Lung (tissue), 17 donors: ENCODE measurements at places on chromosomes 16 and 17. TPM values are rescaled to one million over a fixed set of nuclear protein-coding genes. Genes with fewer than 3 reads are reported as not detected.

Gene EFCAB5
- 2.2 TPM for total RNA-seq

- DNase-seq = no peak
These were observed 3.0 kb downstream of the ERN1 start for GRCh38 chr17:64126918-64127317.

Gene PLSCR3
- total RNA-seq = 32.4 TPM

DNA sequence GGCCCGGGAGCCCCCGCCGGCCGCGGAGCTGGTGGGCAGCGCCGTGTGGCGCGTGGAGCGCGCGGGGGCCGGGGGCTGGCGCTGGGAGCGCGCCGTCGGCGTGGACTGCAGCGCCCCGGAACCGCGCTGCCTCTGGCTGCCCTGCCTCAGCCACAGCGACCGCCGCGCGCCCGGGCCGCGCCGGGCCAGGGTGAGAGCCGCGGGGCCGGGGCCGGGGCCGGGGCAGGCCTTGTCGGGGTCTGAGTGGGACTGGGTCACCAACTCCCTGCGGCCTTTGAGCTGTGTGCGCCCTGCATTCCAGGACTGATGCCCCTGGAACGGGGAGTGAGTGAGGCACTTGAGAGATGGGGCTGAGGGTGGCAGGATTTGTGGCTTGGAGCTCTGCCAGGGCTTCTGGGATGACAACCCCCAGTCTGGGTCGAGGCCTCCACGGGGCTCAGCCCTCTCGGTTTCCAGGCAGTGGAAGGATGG is 25.7 kb downstream of the ARHGAP23 start:
- peak; percentile 72 for DNase-seq

DNA sequence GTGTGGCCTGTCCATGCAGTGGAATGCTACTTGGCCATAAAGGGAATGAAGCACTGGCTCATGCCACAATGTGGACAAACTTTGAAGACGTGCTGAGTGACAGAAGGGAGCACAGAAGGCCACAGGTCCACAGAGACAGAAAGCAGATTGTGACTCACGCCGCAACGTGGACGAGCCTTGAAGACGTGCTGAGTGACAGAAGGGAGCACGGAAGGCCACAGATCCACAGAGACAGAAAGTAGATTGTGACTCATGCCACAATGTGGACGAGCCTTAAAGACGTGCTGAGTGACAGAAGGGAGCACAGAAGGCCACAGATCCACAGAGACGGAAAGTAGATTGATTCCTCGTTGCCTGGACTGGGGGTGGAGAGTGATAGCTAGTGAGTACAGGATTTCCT is 19.2 kb downstream of the ZC3H18 start:
- DNase-seq = no peak

DNA sequence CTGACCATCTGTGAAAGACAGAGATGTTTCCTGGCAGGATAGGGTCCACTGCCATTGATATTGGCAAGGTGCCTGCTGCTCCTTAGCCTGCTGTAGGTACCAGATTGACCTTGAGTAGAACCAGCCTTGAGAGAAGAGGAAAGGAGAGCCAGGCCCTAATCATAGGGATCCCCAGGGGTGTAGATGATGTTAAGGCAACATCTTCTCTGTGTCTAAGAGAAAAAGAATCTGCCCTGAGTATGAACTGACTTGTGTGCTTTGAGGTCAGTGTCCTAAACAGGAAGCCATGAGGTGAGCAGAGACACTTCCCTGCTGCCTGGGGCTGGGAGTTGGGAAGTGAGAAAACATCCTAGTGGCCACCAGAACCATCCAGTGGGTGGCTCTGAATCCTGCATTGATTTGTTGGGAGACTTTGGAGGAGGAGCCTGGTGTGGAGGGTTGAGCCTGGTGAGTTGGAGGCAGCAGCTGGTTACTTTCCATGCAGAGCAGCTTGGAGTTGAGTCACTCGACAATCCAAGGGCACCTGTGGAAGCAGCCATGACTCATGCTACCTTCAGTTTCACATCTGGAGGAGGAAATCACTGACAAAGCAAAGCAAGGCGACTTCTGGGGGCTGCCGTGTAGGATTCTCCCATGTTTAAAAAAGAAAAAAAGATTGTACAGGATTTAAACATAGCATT is 47.8 kb downstream of the BMERB1 start:
- peak; percentile 44 for DNase-seq

DNA sequence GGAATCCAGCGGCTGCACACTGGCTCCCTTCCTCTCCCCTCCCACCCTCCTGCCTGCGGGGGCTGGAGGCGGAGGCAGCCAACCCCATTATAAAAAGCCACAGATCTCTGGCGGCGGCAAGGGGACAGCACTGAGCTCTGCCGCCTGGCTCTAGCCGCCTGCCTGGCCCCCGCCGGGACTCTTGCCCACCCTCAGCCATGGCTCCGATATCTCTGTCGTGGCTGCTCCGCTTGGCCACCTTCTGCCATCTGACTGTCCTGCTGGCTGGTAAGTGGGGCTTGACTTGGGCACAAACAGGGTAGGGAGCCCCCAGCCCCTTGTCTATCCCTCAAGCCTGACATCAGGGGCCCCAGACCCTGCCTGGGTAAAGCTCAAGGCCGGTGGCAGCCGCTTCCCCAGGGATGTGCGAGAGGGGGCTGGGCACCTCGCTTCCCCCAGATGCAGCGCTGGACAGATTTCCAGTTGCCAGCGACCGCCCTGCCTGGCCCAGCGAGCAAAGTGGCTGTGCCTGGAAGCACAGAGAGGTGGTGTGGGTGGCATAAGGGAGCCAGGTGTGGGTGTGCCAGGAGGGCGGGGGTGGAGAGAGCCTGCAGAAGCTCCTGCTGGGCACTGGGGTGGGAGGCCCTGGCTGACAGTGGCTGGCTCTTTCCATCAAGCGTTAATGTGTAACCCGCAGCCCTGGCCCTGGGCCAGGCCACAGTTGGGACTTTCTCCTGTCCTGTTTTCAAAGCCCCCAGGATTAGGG is at the start of gene CX3CL1:
Gene CX3CL1 (plus strand): TSS at position 119 of the 745 bp plus-strand sequence. CDS start 79 bp downstream, at position 198.
- peak; percentile 94 for DNase-seq

DNA sequence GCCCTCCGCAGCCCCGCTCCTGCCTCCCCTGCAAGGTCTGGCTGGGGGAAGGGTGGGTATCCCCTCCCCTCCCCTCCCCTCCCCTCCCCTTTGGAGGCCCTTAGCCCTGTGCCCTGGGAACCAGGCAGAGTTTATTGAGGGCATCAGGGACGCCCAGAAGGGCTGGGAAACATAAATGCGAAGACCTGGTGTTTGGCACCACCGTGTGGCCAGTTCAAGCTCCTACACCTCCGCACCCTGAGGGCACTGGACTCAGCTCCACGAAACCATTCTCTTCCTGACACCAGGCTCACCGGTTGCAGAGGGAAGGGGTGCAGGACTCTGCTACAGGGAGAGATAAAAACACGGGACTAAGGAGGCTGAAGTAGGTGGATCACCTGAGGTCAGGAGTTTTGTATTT is 1.0 kb upstream of the AIPL1 start:
- peak; percentile 52 for DNase-seq

Gene IRX5
- total RNA-seq = 29.0 TPM

DNA sequence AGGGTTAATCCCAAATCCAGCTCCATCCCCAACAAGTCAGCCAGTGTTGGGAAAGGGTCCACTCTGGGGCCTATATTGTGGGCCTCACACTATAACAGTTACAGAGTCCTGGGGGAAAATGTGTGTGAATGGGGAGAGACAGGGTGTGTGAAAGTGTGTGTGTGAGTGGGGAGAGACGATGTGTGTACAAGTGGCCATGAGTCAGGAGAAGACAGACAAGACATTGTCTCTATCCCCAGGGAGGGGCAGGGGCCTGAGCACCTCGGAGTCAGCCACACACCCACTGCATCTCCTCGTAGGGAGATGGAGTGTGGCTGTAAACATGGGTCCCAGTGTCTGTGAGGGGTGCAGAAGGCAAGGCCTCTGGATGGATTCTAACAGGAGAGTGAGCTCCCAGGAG is 2.9 kb downstream of the CRHR1 start:
- DNase-seq = no peak

Gene NME1
- 14.6 TPM for total RNA-seq

GRCh38 chr16:10964039-10964890 is 19.9 kb downstream of the CLEC16A start:
- DNase-seq = peak; percentile 87

DNA sequence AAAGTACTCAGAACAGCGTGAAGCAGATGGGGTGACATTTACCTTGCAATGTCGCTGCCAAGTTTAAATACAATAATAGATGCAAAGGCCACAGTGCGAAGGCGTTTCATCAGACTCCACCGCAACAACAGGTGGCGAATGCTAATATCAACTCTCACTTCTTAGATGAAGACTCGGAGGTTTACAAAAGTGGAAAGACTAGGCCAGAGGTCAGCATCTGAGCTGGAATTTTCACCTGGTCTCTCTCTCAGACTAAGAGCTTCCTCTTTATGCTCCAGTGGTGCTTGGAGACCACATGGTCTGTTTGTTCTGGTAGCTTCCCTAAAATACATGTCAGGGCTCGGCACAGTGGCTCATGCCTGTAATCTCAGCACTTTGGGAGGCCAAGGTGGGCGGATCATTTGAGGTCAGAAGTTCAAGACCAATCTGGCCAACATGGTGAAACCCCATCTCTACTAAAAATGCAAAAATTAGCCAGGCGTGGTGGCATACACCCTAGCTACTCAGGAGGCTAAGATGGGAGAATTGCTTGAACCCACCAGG is 169.1 kb downstream of the XYLT1 start:
- no peak for DNase-seq

Gene ARHGAP44
- total RNA-seq = 37.5 TPM

- no peak for DNase-seq
These were observed 25.8 kb downstream of the WWP2 start for GRCh38 chr16:69787883-69788282.

GRCh38 chr17:61122326-61122913 is 277.2 kb upstream of the TBX2 start:
- DNase-seq = no peak

GRCh38 chr16:57788252-57788841 is 13.9 kb downstream of the KIFC3 start:
- DNase-seq = peak; percentile 86

Gene SEPTIN1
- 3.3 TPM for total RNA-seq

DNA sequence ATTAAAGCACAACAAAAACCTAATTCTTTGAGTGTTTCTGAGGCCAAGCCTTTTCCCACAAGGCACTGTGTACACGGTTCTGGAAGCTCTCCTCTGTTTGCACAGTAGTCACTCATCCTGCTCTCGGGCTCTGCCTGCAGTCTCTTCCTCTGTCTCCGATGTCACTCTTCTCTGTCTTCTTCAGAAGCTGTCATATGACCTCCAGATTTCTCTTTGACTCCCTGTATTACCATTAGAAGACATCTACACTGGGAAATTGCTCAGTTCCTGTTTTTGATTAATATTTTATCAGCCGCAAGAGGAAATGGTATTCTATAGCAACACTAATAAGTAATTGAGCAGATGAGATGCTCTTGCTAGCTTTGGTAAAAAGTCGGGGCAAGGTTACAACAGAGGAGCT is 422.9 kb downstream of the WWOX start:
- DNase-seq = no peak

DNA sequence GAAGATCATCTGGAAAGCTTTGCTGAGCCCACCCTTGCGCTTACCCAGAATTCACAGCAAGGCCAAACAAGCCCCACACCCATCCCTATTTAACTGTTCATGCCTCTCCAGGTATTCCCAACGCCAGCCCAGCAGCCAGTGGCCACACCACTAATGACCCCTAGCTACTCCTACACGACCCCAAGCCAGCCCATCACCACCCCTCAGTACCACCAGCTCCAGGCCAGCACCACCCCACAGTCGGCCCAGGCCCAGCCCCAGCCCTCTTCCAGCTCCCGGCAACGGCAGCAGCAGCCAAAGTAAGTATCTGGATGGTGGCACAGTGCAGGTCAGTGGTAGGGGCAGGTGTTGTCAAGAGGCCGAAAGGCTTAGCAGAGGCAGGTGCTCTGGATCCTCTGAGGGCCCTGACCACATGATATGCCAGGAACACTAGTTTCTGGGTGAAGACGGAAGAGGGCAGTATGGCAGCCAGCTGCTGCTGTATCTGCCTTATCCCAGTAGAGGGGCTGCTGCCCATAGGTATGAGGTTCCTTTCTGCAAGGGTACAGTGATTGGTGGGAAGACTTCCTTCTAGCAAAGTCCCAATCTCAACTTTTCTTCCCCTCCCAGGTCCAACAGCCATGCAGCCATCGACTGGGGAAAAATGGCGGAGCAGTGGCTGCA is 10.7 kb downstream of the PROCA1 start:
- no peak for DNase-seq

Gene CDRT15L2
- total RNA-seq = not detected

GRCh38 chr17:47265983-47266541 is 12.4 kb downstream of the ITGB3 start:
- DNase-seq = no peak

DNA sequence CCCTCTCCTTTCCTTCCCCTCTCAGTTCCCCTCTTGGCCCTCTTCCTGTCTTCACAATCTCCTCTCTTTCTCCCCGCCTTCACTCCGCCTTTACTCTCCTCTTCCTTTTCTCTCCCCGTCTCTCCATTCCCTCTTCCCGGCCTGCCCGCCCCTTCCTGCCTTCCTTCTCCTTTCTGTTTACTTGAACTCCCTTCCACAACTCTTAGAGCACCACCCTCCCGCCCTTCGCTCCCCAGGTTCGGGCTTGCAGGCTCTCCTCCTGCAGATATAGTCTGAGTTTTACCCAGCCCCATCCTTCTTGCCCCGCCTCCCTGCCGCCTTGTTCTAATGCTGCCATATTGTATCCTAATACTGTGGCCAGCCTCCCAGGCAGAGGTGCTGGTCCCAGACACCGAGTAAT is 201.5 kb upstream of the N4BP1 start:
- no peak for DNase-seq

DNA sequence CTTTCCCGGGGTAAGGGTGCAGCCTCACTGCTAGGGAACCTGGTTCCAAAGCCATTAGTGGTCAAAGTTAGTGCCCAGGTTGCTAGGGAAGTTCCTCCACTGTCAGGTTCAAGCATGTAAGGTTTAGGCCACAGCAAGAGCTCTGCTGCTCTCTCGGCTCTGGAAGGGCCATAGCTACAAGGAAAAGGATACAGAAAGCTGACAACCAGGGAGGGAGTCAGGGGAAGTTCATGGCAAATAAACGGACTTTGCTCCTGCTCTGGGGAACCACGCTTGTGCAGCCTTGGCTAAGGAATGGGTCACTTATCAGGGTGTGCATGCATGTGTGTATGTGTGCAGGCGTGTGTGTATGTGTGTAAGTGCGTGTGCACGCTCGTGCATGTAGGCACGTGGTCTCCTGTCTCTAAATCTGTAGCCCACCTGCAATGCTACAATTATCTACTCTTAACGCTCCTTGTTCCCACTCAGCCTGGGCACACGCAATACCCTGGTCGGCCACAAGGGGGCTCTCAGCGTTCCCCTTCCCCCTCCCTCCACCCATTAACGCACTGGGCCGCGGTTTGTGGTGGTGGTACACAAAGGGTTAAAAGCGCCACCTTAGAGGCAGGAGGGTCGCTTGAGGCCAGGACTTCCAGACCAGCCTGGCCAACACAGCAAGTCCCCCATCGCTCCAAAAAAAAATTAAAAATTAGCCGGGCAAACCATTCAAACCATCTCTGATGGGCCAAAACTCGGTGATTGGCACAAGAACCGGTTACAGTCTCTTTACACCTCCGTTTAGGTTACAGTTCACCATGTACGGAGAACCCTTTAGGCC is 48.4 kb upstream of the KDM8 start:
- peak; percentile 44 for DNase-seq
